ENCODE measurements at places on chromosomes 6 and 20.

- DNase-seq = no peak
Observed at GRCh38 chr20:53748821-53749421, 155.3 kb upstream of the ZNF217 start.

- DNase-seq = no peak
Observed at GRCh38 chr20:59932616-59933295, 681 bp downstream of the SYCP2 start.

- DNase-seq = no peak
Observed at GRCh38 chr6:41584668-41585205, 38.6 kb downstream of the FOXP4 start.

DNA sequence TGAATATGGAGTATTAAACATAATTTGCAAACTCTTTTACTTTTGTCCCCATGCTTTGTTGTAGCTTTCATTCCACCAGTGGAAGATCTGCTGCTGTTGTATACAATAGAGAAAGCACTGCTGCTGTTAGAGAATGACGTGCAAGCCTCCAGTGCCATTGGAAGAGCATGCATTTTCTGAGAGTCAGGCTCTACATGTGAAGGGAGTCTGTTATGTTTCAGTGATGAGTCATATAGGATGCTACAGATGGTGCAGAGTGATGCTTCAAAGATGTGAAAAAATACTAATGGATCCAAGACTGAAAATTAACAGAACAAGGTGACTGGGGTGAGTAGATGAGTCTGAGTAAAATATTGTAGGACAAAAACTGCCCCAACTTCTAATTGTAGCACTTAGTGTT, 22.4 kb upstream of the BACH2 start:
- no peak for DNase-seq

DNA sequence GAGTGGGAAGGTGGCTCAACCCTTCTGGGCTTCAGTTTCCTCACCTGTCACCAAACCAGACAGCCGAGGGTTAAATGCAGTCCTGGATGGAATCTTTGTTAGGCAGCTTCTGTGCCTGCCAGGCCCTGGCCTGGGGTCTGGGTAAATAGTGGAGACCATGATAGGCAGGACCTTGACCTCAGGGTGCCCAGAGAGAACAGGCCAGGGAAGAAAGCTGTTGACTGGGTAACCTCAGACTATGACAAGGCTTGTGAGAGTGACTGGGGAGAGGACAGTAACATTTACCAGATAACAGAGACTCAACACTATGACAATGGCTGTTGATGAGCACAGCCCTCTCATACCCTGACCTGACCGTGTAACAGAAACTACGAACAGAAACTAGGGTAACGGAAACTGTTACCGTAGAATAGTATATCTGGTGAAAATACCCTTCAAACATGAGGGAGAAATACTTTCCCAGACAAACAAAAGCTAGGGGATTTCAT, 218.3 kb downstream of the PREX1 start:
- DNase-seq = no peak

DNA sequence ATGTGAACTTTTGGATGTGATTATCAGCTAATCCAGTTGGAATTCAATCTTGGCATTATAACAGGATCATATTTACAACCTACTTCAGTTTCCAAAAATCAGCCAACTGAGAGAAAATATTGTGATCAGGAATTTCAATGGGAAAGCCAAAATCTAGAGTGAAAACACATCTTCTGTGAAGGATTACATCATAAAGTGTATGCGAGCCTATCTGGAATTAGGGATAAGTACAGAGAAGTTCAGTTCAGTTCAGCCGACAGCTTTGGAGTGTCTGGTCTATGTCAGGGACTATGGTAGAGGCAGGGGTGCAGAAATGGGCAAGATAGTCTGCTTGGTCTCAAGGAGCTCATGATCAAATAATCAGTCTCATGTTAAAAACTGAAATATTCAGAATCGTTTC, 12.3 kb upstream of the PRIM2 start:
- DNase-seq = no peak

GRCh38 chr20:47566269-47566668, 64.6 kb downstream of the NCOA3 start:
- no peak for DNase-seq

- no peak for DNase-seq
Observed at GRCh38 chr20:11178946-11179654, 505.3 kb upstream of the JAG1 start.

DNA sequence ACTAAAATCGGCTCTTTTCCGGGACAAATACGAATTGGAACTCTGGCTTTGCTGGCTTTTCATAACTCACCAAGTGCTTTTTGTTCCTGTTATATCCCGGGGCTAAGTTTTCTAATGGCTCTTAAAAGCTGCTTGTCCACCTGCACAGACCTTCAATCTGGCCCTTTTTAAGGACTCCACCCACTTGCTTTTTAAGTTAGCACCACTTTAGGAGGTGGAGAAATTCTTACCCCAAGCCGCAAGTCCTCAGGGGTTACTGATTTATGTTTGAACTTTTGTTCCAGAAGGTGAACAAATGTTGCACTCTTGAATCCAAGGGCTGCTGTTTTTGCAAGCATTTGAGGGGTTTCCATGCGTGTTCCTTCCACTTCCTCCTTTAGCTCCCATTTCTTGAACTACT, 37.8 kb downstream of the FAM184A start:
- no peak for DNase-seq

- DNase-seq = no peak
Observed at GRCh38 chr20:341682-342081, 5.2 kb upstream of the NRSN2 start.

GRCh38 chr6:34142061-34142998, 3.6 kb downstream of the GRM4 start:
- DNase-seq = no peak

GRCh38 chr6:133359256-133359655, 118.1 kb downstream of the EYA4 start:
- no peak for DNase-seq

GRCh38 chr6:68838571-68838970, 203.5 kb downstream of the ADGRB3 start:
- DNase-seq = no peak

- DNase-seq = no peak
Observed at GRCh38 chr20:59042151-59042795, at the start of gene PRELID3B. PRELID3B (minus strand) TSS chr20:59042786; CDS start chr20:59042730, 56 bp downstream.

GRCh38 chr6:124993327-124993726, 31.1 kb downstream of the RNF217 start:
- DNase-seq = no peak

GRCh38 chr20:57465943-57466342, 59.0 kb downstream of the CTCFL start:
- no peak for DNase-seq

DNA sequence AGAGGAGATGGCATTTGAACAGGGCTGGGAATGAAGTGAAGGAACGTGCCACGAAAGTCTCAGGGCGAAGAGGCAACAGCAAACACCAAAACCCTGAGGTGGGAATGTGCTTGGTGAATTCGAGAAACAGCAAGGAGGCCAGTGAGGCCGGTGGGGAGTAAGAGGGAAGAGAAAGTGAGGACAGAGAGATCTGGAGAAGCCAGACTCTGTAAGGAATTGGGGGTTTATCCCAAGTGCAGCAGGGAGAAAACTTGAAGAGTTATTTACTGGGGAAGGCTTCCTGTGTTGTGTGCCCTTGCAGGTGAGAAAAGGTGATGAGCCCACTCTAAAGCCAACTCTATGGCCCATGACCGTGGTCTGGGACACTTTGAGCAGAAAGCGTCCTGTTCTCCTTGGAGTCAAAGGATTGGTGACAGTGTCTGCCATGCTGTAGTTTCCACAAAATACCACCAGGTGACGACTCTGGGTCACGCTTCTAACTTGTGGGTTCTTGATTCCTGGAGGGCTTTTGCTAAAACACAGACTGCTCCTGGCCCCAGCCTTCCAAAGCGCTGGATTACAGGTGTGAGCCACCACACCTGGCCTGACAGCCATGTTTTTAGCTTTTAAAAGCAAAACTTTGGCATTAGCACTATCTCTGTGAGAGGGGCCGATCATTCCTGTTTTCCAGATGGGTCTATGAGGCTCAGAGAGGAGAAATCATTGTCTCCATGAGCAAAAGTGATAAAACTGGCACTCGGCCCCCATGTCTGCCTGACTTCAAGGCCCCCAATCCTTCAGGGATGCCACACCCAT, 18.0 kb upstream of the CSNK2A1 start:
- DNase-seq = peak; percentile 12

DNA sequence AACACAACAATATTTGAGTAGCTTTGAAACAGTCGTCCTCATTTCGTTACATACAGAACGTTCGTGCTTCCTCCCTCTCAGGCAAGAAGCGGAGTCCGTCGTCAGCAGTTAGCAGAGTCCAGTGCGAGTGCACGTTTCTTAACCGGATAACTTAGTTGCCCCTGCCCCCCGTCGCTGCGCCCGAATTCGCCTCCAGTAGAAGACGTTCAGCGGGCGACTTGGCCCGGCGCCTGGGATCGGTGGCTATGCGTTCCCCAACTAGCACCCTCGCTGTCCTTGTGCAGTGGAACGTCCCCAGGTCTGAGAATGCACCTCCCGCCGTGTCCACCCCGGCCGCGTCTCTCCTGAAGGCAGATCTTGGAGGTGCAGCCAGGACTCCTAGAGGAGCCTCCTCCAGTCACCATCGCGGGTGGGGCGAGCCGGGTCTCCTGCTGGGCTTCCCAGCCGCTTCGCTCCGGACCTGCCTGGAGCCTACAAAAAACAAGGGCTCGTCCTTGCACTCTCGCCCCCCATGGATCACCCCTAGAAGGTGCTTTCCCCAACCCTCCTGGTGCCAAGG, 910 bp upstream of the PCSK2 start:
- DNase-seq = no peak

GRCh38 chr20:7031222-7031621, 263.7 kb downstream of the BMP2 start:
- DNase-seq = no peak

All from activated effector memory CD4-positive, alpha-beta T cell treated with Interleukin-2 at 50 U/mL for 16 hours (primary cell).